ENCODE measurements at places on chromosomes 12 and 14.

DNA sequence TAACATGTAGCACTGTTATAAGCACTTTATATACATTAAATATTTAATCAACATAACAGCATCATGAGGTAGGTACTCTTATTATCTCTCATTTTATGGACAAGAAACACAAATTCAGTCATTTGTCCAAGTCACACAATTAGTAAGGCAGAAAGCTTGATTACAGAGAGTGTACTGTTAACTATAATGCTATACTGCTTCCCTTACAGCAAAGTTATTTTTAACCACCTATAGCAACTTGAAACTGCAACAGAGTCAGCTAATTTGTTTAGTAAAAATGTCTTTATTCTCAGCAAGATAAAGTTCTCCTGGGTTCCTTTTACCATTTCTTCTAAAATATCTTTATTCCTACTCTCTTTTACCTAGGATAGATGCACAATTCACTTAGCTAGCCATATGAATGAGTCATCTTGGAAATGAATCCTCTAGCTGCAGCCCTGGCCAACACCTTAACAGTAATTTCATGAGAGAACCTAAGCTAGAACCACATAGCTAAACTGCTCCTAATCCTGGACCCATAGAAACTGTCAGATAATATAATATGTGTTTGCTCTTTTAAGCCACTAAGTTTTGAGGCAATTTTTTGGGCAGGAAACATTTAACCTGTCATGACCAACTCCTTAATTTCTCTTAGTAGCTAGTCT lies 90.2 kb upstream of the HECTD1 start:
- DNase-seq, result no peak

DNA sequence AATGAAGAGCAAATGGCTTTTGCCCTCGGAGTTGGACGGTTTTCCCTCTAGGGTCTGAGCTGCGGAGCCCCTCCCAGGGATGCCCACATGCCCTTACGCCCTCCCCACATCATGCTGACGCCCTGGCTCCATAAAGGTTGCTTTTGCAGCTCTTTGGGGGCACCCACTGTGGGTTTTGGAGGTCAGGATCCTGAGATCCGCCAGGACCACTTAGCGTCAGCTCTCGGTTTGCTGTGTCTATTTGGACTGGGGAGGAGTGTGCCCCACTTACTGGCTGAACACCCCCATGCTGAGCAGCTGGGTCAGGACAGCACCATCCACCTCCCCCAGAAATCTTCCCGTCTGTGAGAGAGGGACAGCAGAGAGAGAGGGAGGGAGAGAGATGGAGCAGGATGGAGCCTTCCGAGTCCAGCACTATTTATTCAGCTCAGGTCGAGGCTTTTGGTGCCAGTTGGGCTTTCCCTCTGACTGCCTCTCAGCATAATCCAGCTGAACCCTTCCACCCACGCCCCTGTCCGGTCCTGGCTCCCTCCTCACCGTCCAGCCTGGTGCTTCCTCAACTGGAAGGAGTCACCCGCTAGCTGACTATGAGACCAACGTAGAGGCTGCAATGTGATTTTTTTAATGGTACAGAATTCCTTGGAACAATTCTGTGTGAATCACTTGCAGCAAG lies 18.9 kb upstream of the LRTM2 start:
- no peak for DNase-seq

DNA sequence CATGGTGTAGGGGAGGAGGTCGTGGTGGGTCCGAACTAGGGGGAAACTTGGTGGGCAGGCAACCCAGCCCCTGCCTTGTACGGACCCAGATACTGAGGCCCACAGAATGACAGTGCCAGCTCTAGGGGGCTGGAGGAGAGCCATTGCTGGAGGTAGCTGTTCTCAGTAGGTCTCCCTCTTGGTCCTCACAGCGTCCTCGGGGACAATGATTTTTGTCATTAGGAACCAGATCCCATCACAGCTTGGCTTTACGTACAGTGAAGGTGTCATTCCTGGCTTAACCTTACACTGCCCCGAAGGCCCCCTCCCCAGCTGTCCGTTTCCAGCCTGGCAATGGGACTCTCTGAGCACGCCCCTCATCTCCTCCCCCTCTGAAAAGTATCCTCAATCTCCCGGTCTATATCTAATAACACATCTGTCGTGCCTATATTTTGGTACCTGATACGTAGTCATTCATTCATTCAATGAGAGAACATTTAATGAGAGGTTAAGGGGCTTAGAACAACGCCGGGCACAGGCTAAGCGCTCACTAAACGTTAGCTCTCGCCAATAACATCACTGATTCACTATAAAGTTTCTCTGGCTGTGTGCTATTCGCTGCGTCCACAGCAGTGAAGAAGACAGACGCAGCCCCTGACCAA lies 597 bp upstream of the DYNC1H1 start:
- no peak for DNase-seq

- DNase-seq, result no peak
These were observed 40.1 kb upstream of the CRY1 start for GRCh38 chr12:107133462-107133861.

DNA sequence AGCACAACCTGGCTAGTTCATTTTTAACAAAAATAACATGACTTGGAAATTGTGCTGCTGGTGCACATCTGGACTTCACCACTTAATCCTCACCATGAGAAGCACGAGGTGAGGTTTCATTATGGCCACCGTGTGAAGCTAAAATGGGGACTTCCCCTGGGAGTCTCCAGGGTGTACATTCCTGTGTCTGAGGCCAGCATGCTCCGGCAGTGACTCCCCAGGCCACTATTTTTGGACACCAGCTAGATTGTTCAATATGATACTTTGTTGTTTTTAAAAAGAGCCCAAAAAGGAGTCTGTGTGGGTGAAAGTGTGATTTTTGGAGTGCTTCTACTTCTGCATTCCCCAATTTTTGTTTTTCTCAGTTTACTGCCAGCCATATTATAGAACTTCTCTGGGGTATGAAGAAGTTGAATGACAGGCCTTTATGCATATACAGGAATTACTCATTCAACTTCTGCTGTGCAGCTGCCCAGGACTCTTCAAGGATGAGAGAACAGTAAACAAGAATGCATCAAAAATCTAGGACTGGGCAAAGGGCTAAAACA lies 16.9 kb upstream of the AICDA start:
- no peak for DNase-seq

Data from NCI-H526 (cell line).